ENCODE measurements at places on chromosomes 11 and 22.

DNA sequence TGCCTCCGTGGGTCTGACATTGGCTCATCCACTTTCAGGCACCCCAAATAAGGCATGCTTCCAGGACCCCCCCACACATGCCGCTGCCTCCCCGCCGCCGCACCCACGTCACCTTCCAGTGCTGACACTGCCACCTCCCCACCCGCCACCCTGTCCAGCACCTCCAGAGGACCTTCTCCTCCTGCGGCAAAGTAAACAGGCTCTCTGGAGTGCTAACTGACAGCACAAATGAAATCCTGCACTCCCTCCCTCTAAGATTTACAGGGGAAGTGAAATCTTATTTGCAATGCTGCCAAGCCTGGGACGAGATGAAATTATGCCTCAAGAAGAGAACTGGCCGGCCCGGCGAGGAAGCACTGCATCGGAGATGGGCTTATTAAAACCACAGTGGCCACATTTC is 35.3 kb downstream of the MACROD1 start:
- DNase-seq: no peak

- no peak for DNase-seq
These were observed 3.9 kb upstream of the TRIM34 start for GRCh38 chr11:5620651-5621521.

DNA sequence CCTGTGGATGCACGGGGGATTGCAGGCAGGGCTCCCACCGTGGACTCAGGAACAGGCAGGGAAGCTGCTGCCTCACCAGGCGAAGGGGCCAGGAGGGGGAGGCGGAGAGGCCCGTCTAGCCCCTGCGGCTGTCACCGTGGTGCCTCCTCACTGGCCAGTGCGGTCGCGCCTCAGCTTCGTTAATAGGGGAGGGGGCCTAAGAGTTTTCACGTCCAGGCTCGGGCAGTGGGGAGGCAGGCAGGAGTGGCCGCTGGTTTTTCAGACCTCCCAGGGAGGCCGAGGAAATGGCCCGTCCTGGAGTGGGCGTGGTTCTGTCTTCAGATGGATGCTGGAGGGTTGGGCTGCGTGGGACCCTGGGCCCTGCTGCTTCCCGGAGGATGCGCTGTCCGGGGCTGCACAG is 91.1 kb upstream of the B3GAT1 start:
- no peak for DNase-seq

DNA sequence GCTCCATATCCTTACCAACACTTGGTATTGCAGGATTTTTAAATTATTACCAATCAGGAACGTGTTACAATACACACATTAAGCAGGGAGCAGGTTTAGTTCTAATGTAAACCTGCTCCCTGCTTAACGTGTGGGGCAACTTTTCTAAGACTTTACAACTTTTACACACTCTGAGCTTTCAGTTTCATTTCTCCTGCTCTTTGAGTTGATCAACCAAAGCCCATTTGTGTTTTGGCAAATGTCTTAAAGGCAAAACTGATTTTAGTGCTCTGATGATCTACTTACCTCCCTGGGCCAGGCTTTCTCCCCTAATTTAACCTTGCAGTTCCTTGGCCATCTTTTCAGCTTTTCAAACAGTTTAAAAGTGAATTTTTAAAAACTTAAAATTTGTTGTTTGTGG is 70.9 kb downstream of the ZBTB44 start:
- no peak for DNase-seq

DNA sequence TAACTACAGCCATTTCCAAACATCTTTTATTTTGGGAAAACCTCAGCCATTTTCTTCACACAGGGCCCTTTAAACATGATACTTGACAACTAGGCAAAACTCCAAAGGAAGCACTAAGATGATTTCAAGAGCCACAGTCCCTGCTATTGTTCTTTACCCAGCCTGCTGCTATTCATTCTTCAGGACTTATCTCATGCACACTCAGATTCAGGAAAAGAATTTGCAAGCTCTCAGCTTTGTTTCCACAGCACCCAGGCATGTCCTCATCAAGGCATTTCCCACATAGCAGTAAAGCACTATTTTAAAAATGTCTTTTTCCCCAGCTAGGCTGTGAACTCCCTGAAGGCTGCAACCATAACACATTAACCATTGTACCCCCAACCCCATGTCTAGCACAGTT is 609.3 kb upstream of the CCDC90B start:
- DNase-seq: no peak

All from left renal pelvis (tissue), 4 donors.